ENCODE measurements at places on chromosomes 2 and 18. TPM values are rescaled to one million over a fixed set of nuclear protein-coding genes. Genes with fewer than 3 reads are reported as not detected.

DNA sequence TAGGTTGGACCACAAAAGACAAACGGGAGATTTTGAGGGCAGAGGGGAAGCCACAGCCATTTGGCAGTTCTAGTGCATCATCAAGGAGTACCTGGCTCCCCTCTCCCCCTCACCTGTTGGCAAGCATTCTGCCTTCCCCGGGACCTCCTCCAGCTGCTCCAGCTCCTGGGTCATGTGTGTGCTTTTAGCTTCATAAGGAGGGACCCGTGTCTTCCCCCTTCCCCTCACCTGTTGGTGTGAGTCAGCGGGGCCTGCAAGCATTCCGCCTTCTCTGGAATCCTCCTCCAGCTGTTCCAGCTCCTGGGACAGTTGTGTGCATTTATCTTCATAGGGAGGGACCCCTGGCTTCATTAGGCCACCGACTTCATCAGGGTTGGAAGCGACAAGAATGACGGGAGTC is 58.8 kb downstream of the SPP2 start:
- no peak for DNase-seq

DNA sequence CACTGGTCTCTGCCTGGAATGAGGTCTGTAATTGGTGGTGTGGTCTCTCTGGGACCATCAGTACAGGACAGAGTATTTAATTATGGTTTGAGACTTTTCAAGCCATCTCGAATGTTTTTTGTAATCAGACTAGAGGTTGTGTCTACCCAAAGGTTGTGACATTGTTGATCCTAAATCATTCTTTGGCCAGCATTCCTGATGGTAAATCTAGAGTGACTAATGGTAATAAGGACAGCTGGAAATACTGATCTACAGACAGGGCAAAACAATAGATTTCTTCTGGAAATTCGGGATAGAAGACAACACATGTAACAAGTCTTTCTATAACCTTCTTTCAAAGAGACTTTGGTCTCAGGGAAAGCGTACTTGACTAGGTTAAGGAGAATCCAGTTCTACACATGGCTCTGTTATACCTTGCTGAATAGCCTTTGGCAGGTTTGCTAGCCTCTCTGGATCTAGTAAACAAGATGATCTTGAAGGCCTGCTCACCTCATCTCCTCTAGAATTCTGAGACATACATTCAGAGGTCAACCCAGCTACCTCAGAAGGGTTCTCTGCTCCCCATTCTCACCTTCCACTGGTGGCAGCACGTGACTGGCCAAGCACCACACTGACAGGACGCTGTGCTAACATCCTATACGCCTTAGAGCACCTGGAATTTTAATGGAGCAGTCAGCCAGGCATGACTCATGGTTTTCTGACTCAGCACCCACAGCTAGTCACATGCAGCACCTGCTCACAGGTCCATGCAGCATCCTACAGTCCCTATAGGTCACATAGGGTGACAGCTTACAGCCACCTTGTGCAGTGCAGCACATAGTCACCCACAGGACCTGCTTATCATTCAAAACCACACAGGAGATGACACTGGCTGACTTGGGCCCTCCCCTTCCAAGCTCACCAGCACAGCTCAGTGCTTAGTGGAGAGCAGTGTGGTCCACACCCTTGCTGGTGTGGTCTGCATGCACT is 12.2 kb downstream of the PLB1 start:
- DNase-seq, result no peak

DNA sequence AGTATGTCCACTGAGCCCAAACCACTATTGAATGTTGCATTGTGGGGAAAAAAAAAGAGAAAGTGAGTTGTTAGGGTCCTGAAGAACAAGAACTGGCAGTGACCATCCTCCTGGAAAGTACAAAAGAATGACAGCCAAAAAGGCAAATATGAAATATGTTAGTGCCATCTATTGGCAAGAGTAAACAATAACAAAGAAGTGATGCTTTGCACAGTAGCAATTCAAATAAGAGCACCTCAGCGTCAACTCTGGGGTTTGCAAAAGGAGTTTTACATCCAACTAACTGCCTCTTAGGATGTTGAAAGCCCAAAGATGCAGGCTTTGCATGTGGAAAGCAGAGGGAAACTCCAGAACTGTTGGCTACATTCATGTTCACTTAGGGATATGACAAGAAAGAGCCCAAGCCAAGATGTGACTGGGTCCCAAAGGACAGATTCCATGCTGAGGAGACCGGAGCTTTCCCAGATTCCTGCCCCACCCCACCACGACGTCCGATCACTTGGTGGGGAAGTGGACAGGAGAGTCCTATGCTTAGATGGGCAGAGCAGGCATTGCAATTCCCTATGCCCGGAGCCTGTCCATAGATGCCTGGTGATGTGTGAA is 15.6 kb downstream of the TRABD2A start:
- no peak for DNase-seq

DNA sequence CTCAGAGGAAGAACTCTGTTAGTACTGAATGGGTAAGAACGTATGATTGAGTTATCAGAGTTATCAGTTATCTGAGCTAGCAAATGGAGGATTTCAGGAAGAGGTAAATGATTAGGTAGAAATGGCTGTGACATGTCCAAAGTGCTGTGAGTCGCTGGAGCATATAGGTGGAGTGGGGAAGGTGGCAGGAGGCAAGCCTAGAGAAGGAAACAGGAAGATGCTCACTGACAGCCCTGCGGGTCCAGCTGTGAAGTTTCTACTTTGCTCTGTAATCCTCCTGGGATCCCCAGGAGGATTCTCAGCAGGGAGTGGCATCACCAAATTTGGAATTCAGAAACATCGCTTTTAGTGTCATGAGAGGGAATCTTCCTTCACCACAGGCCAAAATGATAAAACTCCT is 52.0 kb downstream of the GYPC start:
- DNase-seq, result no peak

DNA sequence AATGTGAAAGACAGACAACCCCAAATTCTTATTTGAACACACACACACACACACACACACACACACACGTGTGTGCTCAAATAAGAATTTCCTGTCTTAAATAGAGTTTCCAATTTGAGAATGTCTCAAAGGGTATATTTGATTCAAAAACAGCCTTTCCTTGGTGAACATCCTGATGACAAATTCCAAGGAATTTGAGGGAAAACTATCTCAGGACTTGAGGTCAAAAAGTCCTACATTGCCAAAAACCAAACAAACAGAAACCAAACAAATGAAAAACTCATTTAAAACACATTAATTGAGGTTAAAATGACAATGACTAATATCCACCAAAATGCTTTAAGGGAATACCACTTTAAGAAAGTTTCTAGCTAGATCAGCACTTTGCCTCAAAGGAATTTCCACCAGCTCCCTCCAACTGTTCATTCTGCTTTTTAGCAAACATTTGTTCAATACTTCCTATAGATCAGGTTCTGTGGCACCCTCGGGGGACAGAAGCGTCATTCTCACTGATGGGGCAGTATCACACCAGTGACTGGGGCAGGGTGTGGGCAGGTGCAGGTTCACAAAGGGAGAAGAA is 232.1 kb upstream of the TRIB2 start:
- DNase-seq, result no peak

GRCh38 chr2:142165790-142166189 is 35.0 kb upstream of the LRP1B start:
- no peak for DNase-seq

DNA sequence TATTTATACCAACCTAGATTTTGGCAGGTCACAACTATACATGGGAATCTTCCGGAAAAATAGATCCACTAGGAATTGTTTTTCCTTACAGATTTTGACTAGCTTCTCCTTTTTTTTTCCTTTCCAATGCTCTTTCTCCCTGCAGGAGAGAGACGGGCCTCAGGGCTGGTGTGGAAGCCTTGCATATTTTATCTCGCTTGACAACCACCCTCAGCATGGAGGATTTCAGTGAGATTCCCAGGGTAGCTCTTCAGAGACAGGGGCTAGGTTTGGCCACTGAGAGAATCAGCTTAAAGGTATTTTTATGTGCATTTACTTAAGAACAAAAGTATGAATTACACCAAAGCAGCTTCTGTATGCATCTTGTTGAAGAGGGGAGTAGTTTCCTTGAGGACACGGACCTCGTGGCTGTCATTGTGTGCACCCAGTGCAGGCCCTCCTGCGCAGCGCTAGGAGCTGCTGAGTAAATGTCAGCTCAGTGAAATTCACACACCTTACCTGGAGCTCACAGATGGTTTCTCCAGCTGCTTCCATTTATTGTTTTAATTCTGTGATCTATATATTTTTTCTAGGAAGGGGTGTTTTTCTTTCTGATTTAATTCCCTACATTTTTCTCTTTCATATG is 54.4 kb downstream of the TRAPPC12 start:
- DNase-seq, result no peak

Gene ZNF532
- polyA plus RNA-seq, result 144 TPM

Gene ALK
- 0.04 TPM for polyA plus RNA-seq

Gene BIRC6
- 80.0 TPM for polyA plus RNA-seq

Gene MSTN
- 2.4 TPM for polyA plus RNA-seq
